ENCODE measurements at places on chromosomes 2 and 18.

DNA sequence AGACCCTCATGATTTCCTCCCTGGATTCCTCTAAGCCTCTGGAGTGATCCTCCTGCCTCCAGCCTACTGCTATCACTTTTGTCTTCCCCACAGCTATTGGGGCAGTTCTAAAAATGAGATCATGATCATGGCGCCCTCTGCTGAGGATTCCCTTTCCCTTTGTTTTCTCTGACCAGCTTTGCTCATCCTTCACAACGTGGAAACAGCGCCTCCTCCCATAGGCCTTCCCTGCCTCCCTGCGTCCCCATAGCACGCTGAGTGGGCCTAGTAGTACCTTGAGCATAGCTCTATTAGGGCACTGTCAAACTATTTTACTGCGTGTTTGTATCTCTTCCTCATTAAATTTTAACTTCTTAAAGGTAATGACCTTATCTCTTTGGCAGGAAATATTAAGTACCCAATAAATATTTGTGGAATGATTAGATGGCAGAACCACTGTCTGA is 207.0 kb upstream of the FANCL start:
- DNase-seq: peak; percentile 16

DNA sequence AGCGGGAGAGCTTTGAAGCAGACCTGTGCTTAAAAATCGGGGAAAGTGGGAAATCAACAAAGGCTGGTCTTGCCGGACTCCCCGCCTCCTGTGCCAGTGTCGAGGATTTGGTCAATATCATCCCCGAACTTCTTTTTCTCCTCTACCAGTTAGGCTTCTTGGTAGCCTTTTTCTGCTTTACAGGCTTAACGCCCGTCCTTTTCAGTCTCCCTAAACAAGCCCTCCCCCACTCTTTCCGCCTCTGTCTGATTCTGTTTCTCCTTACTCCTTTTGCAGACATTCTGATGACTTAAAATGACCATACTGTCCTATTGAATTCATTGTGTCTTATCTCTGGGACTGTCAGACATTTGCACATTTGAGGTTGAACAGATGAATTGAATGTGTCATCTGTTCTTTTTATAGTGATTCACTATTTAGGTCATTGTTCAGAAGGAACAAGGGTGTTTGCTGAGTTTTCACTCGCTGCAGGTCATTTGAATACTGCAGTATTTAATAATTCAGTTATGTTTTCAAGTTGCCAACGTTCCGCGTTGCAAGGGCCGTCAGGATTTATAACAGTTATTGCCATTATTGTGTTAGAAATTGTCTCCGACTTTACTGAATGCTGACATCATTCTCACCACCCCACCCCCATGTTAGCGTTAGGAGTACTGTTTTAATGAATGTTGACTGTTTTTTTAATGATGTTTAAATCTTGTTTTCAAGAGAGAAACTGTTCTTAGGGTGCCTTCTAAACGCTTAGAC is 1.1 kb downstream of the ITGAV start:
- DNase-seq: no peak

DNA sequence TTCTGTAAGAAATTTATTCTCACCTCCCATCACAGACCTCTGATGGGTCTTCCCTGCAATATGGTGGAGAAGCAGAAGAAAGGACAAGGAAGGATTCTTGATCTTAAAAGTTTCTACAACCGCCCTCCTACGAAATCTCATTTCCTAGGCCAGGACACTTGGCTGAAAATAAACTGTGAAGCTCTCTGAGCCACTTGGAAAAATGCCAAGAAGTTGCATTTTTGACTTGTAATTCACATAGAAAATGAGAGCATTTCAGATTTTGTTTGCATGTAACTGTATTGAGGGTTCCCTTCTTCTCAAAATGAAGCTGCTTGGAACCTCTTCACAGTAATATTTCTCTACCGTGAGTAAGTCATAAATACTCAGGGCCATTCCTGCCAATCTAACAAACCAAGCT is 458.3 kb upstream of the SLC14A2 start:
- DNase-seq: no peak

GRCh38 chr18:50797142-50797541 is 22.7 kb downstream of the MRO start:
- DNase-seq: no peak

GRCh38 chr18:6546229-6546628 is 131.5 kb upstream of the L3MBTL4 start:
- DNase-seq: no peak

DNA sequence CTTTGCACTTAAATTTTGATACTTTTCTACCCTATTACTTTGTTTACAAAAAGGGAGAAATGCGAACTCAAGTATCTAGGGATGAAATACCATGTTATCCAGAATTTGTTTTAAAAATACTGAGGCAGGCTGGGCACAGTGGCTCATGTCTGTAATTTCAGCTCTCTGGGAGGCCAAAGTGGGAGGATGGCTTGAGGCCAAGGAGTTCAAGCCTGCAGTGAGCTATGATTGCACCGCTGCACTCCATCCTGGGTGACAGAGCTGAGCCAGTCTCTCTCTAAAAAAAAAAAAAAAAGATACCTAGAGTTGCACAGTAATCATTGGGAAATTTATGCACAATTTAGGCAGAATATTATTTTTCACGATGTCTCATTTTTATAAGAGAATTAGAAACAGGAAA is 12.4 kb upstream of the VAPA start:
- no peak for DNase-seq

- DNase-seq: no peak
These were observed 58.8 kb downstream of the SCN1A start for GRCh38 chr2:166068981-166069380.

- no peak for DNase-seq
These were observed 18.0 kb upstream of the PDE1A start for GRCh38 chr2:182444806-182445205.

DNA sequence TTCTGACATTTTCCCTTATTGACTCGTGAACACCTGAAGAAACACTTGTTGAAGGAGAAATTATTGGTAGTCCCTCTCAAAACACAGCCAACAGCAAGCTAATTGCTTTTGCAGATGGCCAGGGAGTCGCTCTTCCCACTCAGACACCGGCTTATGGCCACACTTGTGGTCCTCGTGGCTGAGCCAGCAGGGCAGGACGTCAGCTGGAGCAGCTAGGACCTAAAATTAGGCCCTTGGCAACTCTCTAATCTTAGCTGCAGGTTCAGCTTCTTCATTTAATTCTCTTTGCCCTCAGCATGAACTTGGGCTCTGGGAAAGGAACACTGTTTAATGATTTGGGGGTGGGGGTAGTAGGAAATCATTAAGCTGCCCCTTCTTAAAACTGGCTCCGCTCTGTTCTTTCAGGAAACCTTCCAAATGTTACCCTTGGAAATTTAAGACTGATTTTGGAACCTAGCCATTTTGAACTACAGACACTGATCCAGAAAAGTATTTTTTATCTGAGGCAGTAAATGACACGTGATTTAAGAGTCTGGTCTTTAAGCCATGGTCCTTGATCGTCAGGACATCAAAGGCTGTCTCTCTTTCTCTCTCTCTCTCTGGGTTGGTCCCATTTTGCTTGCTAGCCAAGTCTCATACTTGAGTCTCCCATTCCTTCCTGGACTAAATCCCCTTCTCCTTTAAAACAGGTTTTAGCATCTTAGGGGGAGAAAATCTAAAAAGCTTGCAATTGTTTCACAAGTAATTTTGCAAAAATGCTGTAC is 77.5 kb downstream of the CDK15 start:
- no peak for DNase-seq

DNA sequence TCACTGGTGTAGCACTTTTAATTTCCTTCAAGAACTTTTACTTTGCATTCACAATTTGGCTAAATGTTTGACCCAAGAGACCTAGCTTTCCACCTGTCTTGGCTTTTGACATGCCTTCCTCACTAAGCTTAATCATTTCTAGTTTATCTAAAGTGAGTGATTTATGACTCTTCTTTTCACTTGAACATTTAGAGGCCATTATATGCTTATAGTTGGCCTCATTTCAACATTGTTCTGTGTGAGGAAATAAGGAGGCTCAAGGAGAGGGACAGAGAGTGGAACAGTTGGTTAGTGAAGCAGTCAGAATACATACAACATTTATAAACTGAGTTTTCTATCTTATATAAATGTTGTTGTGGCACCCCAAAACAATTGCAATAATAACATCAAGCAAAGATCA is 489.3 kb upstream of the CDH2 start:
- no peak for DNase-seq

- no peak for DNase-seq
These were observed 124.3 kb upstream of the SLC39A10 start for GRCh38 chr2:195532628-195533271.

GRCh38 chr2:224222974-224223373 is 178.9 kb downstream of the FAM124B start:
- DNase-seq: no peak

DNA sequence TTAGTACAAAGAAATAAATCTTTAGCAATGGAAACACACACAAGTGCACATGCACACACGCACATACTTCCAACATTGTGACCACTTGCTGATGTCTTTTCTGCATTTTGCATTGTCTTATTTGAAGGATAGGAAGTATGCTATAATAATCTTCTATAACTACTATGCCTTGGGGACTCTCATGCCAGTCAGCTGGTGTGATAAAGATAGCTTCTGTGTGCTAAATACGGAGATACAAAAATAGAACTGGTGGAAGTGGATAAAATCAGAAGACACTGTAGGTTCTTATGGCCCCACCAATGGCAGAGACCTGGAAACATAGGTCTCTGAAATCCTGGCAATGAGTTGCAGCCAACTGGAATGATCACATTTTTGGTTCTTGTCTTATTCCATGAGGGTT is 31.5 kb upstream of the RASGRP3 start:
- no peak for DNase-seq

- no peak for DNase-seq
These were observed 75.8 kb upstream of the SLC1A4 start for GRCh38 chr2:64913357-64913869.

DNA sequence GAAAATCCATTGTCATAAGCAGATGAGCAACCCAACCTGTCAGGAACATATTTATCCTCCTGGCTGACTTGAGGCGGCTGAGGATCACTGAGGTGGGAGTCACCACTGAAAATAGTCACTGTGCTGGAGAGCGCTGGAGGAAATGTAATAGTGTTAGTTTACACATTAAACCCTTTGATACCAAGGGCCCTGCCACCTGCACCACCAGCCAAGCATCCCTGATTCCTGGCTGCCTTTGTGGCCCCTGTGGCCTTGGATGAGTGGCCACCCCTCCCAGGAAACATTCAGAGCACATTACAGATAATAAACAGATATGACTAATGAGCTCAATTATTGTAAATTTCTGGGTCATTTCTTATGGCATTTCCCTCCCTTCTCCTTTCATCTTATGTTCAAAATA is 105.9 kb downstream of the LYPD1 start:
- DNase-seq: no peak

DNA sequence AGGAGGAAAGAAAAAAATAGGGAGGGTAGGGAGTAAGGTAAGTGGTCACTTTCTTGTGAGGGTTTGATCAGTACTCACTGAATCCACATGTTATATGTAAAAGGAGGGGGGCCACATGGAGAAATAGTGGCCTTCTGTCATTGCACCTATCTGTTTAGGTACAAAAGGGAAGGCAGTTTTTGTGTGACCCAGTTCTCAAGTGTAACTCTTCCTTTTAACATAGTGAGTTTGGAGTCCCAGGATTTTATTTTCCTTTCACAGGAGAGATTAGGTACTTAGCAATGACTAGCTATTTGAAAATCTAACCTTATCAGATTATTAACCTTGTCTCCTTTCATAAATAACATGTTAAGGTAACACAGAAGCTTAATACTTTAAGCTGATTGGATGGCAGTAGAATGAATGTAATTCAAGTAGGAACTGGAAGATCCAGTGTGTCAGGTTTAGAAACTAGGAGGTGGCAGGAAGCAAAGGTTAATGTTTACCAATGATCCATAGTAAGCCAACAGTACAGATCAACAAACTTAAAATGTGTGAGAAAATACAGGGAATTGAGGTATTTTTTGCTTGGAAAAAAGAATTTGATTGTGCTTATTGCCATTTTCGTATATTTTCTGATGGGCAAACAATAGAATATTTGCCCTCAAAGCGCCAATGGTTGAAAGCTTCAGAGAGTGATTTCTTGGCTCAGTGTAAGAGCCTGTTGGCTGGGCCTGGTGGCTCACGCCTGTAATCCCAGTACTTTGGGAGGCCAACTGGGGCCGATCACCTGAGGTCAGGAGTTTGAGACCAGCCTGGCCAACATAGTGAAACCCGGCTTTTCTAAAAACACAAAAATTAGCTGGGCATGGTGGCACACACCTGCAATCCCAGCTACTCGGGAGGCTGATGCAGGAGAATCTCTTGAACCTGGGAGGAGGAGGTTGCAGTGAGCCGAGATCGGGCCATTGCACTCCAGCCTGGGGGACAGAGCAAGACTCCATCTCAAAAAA is 11.3 kb downstream of the HNMT start:
- DNase-seq: no peak

DNA sequence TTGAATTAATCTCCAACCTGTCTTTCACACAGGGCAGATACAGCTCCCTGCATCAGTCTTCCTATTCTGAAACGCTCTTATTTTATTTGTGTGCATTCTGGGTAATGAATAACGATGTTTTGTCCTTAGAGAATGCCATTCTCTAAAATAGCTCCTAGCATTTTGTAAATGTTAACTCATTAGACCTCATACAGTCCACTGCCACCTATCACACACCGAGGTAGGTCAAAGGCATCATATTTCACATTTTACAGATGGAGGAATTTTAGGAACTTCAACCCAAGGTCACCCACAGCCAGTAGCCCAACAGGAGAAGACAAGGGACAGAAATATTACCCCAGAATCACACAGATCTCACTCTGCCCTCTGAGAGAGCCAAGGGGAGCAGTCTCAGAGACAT is 455.4 kb upstream of the GYPC start:
- no peak for DNase-seq

- no peak for DNase-seq
These were observed 555.5 kb upstream of the LRRTM4 start for GRCh38 chr2:78077633-78078032.

DNA sequence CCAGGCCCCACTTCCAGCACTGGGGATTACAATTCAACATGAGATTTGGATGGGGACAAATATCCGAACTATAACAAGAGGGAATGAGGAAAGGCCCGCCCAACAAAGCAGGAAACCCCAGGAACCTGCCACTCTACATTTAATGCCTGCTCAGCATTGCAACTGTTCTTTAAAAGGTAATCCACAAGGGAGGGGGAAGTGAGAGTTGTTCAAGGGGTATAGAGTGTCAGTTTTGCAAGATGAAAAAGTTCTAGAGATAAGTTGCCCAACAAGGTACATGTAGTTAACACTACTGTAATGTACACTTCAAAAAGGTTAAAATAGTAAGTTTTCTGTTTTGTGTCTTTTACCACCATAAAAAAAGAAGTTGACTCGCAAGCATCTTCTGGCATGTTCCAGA is 137.6 kb downstream of the MBD2 start:
- peak; percentile 10 for DNase-seq

DNA sequence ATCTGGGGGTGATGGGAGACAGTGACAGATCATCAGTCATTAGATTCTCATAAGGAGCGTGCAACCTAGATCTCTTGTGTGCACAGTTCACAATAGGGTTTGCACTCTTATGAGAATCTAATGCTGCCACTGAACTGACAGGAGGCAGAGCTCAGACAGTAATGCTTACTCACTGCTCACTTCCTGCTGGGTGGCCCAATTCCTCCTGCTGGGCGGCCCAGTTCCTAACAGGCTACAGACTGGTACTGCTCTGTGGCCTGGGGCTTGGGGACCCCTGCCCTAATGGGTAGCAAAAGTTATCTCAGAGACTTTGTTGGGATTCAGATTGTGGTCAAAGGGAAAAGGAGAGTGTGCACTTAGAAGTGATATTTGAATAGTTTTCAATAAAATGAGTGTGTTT is 840.1 kb upstream of the ID2 start:
- no peak for DNase-seq

- DNase-seq: no peak
These were observed 33.4 kb upstream of the ST3GAL5 start for GRCh38 chr2:85922199-85922598.

All from GM12864 (cell line).